ENCODE measurements at places on chromosomes 12 and 14. TPM values are rescaled to one million over a fixed set of nuclear protein-coding genes. Genes with fewer than 3 reads are reported as not detected.

GRCh38 chr12:21940549-21941505 lies at the start of gene ABCC9:
Gene ABCC9, minus strand, starts transcription at chr12:21941426. Its CDS starts 4,752 bp downstream, at chr12:21936674.
- H3K36me3 ChIP-seq: no peaks in the 10 kb centered on the region
- H3K4me3 ChIP-seq: no peak within 1 kb of the TSS
- H3K27ac ChIP-seq: no peak within 1 kb of the TSS
- H3K27me3 ChIP-seq: no peaks in the 10 kb centered on the region
- no peak for DNase-seq

DNA sequence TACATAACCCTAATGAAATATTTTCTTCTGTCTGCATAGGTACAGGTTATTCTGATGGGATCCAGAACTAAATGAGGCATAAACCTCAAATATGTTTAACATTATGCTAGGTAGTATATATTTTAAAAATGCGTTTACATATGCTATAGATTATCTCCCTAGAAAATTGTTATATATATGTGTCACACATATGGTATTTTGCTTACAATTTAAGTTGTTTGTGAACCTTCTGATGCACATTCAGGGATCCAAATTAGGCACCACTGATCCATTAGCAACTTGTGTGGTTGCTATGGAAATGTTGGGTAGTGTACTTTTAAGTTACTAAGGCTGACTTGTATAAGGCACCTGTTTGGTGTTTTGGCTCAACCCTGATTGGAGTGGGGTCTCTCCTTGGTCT lies 456.7 kb downstream of the AEBP2 start:
- H3K27ac ChIP-seq: no peak overlapping the region
- no peaks in the 10 kb centered on the region for H3K4me1 ChIP-seq
- no peaks in the 10 kb centered on the region for H3K36me3 ChIP-seq

- H3K4me3 ChIP-seq: no peak overlapping the region
- no peak for DNase-seq
- H3K27me3 ChIP-seq: no peaks in the 10 kb centered on the region
- H3K27ac ChIP-seq: no peak overlapping the region
- H3K4me1 ChIP-seq: no peaks in the 10 kb centered on the region
- H3K36me3 ChIP-seq: no peaks in the 10 kb centered on the region
These were observed 71.6 kb upstream of the STXBP6 start for GRCh38 chr14:25121337-25122129.

DNA sequence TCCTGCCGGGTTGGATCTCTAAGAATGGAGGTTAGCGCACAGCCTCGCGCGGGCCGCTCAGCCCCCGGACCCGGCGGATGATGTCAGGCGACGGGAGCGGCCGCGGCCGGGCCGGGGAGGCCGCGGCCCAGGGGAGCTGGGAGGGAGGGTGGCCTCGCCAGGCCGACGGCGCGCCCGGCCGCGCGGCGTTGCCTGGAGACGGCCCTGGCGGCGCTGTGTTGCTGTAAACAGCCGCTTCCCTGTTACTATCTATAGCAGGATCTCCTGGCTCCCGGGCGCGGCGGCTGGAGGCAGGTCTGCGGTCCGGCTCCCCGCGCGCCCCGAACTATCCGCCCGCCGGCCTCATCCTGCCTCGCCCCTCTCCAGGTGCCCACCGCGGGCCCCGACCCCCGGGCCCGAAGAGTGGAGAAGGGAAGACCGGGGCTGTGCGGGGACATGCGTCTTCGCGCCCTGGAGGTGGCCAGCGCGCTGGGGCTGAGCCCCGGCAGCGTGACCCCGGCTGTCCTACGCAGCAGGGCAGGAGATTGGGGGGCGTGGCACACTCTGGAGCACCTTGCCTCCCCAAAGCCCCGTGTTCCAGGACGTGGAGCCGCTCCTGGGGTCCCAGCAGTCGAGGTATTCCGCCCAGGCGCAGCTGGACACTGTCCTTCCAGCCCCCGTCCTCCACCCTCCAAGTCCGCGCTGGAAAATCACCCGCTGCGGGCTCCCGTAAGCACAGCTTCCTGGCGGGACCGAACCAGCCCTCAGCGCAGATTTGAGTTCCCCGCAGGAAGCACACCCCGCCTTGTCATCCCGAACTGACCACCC lies 1.4 kb upstream of the FOS start:
- peak overlapping the region; percentile 14 for H3K27ac ChIP-seq
- peaks cover 16% of the 10 kb centered on the region for H3K4me1 ChIP-seq
- H3K27me3 ChIP-seq: no peaks in the 10 kb centered on the region
- peak overlapping the region; percentile 93 for H3K4me3 ChIP-seq

DNA sequence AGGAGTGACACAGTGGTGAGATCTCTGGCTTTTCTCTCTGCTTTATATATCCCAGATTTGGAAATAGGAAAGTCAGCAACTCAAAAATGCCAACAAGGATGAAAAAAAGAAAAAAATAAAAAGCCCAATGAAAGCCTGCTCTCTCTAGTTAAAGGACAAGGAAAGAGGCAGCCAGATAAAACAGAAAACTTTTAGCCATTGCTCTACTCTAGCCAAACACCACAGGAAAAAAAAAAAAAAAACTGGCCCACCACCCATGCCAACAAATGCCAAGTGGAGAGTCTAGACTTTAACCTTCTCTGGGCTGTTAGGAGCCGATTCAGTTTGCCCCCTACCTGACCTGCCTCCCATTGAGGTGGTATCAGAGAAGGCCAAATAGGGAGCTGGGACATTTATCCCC lies 222.3 kb upstream of the TMTC1 start:
- H3K27ac ChIP-seq: no peak overlapping the region
- H3K36me3 ChIP-seq: no peaks in the 10 kb centered on the region
- peaks cover 10% of the 10 kb centered on the region for H3K4me1 ChIP-seq
- DNase-seq: no peak

- H3K4me3 ChIP-seq: no peak overlapping the region
- H3K36me3 ChIP-seq: peaks cover 7% of the 10 kb centered on the region
- peaks cover 9% of the 10 kb centered on the region for H3K4me1 ChIP-seq
- H3K27me3 ChIP-seq: no peaks in the 10 kb centered on the region
- no peak overlapping the region for H3K27ac ChIP-seq
These were observed 100.0 kb downstream of the PPP2R5C start for GRCh38 chr14:101861464-101861863.

DNA sequence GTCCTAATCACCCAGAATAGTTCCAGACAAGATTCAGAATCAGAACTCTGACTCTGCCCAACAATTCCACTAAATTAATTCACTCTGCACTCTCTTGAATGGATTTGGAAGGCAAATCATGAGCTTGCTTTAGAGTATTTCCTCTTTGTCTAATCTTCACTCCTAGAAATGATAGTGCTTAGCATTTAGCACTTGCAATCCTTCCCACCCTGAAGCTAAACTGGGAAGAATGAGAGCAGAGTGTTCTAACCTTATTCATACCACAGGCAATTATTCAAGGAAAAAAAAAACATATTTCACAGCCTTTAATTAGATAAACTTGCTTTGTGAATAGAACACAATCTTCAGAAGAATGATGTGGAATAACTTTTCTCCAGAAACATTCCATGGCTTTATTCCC lies 264.6 kb downstream of the PAWR start:
- no peak overlapping the region for H3K27ac ChIP-seq
- H3K4me3 ChIP-seq: no peak overlapping the region
- H3K36me3 ChIP-seq: no peaks in the 10 kb centered on the region
- no peak for DNase-seq
- H3K27me3 ChIP-seq: no peaks in the 10 kb centered on the region

DNA sequence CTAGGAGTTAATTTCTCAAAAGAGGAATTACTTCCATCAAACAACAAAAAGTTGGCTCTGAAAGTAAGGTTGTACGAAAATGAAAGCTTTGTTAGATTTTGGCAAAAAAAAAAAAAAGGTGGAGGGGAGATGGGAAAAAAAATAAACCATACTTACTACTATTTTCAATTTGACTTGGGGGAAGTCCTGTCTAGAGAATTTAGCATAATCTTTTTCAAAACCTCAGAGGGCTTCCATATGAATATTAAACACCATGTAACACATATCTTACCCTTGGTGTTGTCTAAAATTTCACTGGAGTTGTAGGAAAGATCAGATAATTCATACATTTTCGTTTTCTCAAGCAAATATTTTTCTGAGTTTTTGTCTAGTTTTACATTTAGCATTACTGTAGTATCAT lies 17.5 kb downstream of the GRIP1 start:
- H3K4me3 ChIP-seq: no peak overlapping the region
- peaks cover 52% of the 10 kb centered on the region for H3K4me1 ChIP-seq
- no peak for DNase-seq
- no peak overlapping the region for H3K27ac ChIP-seq
- H3K27me3 ChIP-seq: no peaks in the 10 kb centered on the region

- no peak overlapping the region for H3K4me3 ChIP-seq
- no peak overlapping the region for H3K27ac ChIP-seq
- H3K4me1 ChIP-seq: peaks cover 7% of the 10 kb centered on the region
- no peak for DNase-seq
- no peaks in the 10 kb centered on the region for H3K36me3 ChIP-seq
These were observed 46.9 kb downstream of the GPR68 start for GRCh38 chr14:91197631-91198030.

DNA sequence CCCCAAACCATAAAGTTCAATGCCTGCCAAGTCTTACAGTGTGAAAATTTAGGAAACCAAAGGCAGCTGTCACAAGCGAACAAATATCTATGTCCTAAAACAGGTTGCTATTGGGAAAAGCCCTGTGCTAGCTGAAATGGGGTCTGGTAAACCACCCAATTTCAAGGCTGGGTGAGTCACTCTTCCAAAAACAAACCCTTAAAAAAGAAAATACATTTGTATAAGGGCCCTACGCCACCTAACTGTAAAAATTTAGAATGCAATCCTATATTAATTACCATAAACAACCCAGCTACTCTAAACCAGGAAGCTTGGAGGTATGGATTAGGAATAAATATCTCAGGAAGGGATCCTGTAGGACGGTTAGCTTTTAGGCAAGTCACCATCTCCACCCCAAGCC lies 32.1 kb downstream of the PRMT8 start:
- H3K36me3 ChIP-seq: no peaks in the 10 kb centered on the region
- no peaks in the 10 kb centered on the region for H3K27me3 ChIP-seq
- no peak overlapping the region for H3K4me3 ChIP-seq
- DNase-seq: peak; percentile 52
- H3K27ac ChIP-seq: no peak overlapping the region
- H3K4me1 ChIP-seq: peaks cover 35% of the 10 kb centered on the region

- H3K4me3 ChIP-seq: no peak overlapping the region
- H3K27me3 ChIP-seq: no peaks in the 10 kb centered on the region
- DNase-seq: no peak
- H3K27ac ChIP-seq: no peak overlapping the region
- no peaks in the 10 kb centered on the region for H3K36me3 ChIP-seq
These were observed 644.0 kb downstream of the DIO2 start for GRCh38 chr14:79567306-79567705.

- H3K27ac ChIP-seq: no peak overlapping the region
- no peaks in the 10 kb centered on the region for H3K4me1 ChIP-seq
- H3K36me3 ChIP-seq: no peaks in the 10 kb centered on the region
- no peaks in the 10 kb centered on the region for H3K27me3 ChIP-seq
- H3K4me3 ChIP-seq: no peak overlapping the region
- DNase-seq: no peak
These were observed 147.0 kb downstream of the SLC16A7 start for GRCh38 chr12:59742841-59743240.

DNA sequence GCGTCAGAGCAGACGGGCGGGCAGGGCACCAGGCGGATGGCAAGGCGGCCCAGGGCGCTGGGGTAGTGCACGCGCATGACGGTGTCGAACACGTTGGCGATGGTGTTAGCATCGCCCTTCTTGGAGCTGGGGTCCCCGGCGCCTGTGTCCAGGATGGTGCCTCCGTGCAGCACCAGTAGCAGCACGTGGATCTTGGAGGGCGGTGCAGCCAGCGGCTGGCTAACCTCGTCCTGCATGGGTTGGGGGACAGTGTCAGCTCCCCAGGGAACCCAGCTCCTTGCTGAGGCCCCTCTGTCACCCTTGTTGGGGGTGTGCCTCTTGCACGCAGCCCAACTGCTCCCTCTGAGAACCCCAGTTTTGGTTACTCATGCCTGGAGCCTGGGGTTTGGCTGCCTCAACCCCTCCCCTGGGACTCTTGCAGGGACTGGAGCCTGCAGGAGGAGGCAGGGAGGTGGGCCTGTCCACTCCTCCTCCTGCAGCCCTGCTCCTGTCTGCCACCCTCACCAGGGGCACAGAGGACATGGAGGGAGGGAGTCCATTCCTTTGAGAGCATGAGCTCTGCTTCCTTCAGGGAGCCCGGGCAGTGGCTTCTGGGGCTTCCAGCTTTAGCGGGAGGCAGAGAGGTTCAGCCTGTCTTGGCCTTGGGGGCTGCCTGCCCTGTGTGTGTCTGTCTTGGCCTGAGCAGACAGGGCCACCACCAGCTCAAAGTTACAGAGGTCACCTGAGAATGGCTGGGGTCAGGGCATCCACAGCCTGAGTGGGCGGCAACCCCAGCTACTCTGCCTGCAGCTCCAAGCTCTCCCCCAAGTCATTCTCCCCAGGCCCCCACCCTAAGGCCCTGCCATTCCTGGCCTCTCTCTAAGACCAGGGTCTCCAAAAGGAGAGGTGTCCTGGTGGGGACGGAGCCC lies 17.1 kb downstream of the ARL6IP4 start:
- H3K27ac ChIP-seq: no peak overlapping the region
- H3K36me3 ChIP-seq: no peaks in the 10 kb centered on the region
- no peak overlapping the region for H3K4me3 ChIP-seq
- DNase-seq: no peak
- H3K27me3 ChIP-seq: no peaks in the 10 kb centered on the region

- H3K27ac ChIP-seq: no peak overlapping the region
- H3K4me3 ChIP-seq: no peak overlapping the region
- no peaks in the 10 kb centered on the region for H3K36me3 ChIP-seq
- no peak for DNase-seq
These were observed 30.4 kb downstream of the MAP1LC3B2 start for GRCh38 chr12:116589581-116589980.

GRCh38 chr12:102023343-102023930 lies 38.4 kb downstream of the WASHC3 start:
- H3K36me3 ChIP-seq: no peaks in the 10 kb centered on the region
- H3K4me3 ChIP-seq: no peak overlapping the region
- no peaks in the 10 kb centered on the region for H3K27me3 ChIP-seq
- DNase-seq: no peak
- no peaks in the 10 kb centered on the region for H3K4me1 ChIP-seq
- no peak overlapping the region for H3K27ac ChIP-seq

DNA sequence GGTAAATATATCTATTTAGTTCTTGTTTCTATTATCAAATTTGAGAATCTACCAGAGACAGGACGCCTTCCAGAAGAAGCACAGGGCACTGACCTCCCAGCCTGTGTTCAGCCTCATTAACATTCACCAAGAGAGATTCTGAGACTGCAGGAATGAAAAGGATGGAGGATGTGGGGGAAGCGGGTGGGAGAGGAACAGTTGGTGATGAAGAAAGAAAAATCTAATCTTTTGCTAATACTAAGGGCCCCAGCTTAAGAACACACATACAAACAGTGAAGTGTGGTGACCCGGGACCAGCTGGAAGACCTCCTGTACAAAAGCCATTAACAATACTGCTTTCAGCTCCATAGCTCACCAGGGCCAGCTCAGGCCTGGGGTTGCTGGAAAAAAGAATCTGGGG lies 160.5 kb downstream of the NUAK1 start:
- H3K27me3 ChIP-seq: no peaks in the 10 kb centered on the region
- no peaks in the 10 kb centered on the region for H3K4me1 ChIP-seq
- DNase-seq: no peak
- no peak overlapping the region for H3K27ac ChIP-seq
- H3K36me3 ChIP-seq: no peaks in the 10 kb centered on the region

The TMTC1 gene
- 5.8 TPM for total RNA-seq

The DAO gene
- total RNA-seq: not detected

The CCDC60 gene
- not detected for total RNA-seq

The FSCB gene
- 0.12 TPM for total RNA-seq

The SLC17A8 gene
- not detected for total RNA-seq

The CMA1 gene
- total RNA-seq: not detected

The MUCL1 gene
- total RNA-seq: not detected
